NCI-H524 (cell line): ENCODE measurements at places on chromosomes 2 and 18.

- DNase-seq, result no peak
Measured at GRCh38 chr2:14358339-14358738, 274.2 kb upstream of the LRATD1 start.

DNA sequence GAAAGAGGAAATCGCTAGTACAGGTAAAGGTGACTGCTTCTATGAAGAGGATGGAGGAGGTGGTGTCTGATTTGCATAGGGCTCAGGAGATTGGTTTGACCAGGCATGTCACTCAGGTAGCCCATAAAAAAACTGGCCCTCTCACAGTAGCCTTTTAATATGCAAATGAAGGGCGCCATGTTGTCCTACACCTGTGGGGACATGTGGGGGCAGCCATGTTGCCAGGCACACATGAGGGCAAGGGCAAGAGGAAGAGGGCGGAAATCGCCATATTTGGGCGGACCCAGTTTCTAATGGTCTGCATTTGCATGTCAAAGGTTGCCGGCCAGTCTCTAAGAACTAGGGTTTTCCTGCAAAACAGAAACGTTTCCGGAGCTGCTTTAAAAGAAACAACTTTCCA, 1330.6 kb downstream of the DSC3 start:
- DNase-seq, result no peak

DNA sequence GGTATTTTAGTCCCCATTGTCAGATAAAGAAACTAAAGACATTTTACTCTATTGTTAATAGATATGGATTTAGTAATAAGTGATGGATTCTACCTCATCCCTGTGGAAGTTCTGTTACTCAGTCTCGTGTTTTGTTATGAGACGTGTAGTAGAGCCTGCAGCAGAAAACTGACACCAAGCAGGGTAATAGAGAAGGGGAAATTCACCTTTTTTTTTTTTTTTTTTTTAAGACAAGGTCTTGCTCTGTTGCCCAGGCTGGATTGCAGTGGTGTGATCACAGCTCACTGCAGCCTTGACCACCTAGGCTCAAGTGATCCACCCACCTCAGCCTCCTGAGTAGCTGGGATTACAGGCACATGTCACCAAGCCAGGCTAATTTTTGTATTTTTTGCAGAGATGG, 164.5 kb downstream of the CERS6 start:
- no peak for DNase-seq

DNA sequence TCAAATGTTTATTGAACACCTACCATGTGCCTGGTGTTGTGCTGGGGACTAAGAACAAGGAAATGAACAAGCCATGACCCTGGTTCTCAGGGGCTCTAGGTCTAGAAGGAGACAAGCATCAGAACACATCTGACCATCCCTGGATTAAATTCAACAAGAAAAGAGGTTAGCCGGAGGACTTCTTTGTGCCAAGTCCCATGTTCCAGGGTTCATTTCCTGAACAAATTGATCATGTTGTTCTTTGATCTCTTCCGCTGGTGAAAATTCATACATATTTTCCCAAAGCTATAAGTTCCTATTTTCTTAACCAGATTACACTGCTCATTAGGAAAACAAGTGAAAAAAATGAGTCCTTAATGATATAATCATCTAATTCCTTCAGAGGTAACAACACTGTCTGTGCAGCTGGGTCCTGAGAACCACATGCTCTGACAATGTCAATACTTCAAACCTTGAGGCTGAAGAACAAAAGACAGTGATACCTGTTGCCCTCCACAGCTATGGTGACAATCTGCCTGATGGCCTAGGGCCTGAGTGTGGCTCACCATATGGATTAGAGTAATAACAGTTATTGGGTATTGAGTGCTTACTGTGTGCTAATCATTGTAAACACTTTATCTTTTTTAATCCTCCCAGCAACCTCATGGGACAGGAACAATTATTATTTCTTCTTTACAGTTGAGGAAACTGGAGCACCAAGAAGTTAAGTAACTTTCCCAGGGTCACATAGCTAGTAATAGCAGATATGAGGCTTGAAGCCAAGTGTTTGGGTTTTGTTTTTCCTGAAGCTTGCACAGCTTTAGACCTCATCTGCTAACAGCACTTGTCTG, 24.6 kb upstream of the INO80C start:
- DNase-seq, result no peak

DNA sequence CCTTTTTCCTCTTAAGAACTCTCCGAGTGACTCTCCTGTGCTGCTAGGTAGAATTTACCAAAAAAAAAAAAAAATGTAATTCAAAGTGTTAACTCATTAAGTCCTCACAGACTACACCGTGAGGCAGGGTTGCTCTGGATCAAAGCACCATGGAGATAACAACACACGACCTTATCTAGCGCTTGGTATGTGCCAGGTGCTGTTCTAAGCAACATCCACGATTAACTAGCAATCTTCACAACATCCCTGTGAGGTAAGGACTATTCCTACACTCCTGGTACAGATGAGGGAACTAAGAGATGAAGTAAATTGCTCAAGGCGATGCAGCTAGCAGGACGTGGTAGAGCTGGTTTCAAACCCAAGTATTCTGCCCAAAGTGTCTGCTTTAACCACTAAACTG, 1.8 kb downstream of the MOGAT1 start:
- DNase-seq, result no peak

DNA sequence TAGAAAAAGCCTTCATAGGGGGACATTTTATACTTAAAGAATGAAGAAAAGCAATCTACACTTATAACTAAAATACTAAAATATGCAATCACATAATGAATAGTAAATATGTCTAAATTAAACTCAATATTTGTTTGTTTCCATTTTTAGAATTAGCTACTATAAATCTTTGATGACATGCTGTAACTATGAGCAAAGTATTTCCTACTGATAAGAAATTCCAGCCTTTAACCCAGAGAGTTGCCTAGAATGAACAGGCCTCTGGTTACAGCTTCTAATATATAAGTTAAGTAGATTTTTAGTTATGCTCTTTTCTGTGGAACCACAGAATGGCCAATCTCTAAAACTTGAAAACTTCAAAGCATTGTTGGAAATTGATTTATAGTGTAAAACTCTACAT, 1465.6 kb upstream of the ZEB2 start:
- no peak for DNase-seq

- DNase-seq, result no peak
Measured at GRCh38 chr2:78576409-78576808, 449.1 kb upstream of the REG3G start.

GRCh38 chr2:240570531-240571313, 2.4 kb downstream of the RNPEPL1 start:
- no peak for DNase-seq

GRCh38 chr2:9364791-9365497, 58.4 kb downstream of the ITGB1BP1 start:
- DNase-seq, result no peak

DNA sequence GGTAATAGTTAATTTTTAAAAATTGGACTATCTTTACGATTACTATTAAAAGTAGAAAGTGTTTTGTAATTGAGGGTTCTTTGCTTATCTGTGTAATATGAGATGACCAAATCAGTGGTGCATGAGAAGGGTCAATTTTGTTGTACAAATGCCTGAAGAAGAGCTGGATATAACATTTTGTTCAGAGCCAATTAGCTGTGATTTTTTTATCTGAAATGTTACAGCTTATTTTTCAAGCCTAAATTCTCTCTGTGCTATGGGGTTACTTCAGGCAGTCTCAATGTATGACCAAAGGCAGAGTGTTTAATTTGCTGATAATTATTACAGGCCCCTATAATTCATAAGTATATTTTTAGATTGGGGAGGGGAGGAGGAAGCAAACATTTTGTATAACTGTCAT, 41.8 kb downstream of the OTX1 start:
- DNase-seq, result no peak

DNA sequence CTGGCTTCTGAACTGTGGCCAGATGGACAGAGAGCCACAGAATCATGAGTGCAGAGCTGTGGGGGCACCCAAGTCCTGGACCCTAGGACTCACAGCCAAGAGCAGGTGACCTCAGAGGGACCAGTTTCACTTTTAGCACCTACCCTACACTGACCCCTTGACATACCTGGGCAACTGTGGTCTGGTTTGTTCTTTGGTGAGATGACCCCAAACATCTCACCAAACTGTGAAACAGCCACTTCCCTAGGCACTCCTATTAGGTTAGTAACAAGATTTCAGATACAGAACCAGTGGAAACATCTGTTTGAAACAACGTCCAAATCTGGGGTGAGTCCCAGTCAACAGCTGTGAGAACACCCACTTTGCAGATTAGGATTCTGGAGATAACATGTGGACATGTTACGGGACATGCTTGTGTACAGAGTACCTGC, 1.9 kb upstream of the ZFP36L2 start:
- no peak for DNase-seq

- DNase-seq, result no peak
Measured at GRCh38 chr2:195477996-195478382, 179.0 kb upstream of the SLC39A10 start.

DNA sequence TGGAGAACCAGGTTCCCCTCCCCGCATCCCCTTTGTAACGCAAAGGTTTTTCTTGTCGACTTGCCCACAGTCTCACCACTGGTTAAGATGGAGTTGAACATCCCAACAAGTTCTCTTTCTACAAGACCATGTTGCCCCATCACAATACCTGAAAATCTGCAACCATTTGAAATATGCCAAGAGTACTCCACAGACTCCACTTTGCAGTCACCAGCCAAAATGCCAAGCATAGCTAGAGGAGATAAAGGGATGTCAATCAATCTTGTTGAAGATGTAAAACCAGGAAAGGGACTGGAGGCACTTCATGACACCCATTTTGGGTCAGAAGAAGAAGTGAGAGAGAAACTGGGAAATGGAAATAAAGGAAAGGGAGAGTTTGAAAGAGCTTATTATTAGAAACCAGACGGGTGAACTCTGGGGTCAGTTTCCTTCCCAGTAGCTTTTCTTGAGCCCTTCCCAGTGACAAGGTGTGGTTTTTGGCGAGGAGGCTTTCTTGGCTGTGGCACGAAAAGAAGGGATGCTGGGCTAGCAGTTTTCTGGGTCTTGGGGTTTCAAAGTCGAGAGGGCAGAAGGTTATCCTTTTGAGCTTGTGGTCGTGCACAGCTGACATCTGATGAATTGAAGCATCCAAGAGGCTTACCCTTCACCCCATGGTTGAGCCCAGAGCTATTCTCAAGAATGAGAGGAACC, 79.3 kb downstream of the ACAA2 start:
- no peak for DNase-seq

DNA sequence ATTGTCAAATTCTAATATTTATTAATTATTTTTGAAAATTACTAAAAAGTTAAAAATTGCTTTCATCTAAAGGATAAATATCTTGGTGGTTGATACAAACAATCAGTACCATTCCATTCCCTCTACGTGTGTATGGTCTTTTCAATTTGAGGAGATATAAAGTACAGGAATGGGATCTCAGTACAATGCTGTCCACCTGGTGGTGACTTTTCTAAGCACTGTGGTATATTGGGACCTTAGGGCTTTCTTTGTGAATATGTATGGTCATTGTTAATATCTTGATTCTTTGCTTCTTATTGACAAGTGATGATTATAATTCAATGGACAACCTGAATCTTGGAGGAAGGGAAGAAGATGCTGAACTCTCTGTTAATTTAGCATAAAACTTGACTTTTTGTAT, 83.1 kb downstream of the NBEAL1 start:
- DNase-seq, result peak; percentile 16

DNA sequence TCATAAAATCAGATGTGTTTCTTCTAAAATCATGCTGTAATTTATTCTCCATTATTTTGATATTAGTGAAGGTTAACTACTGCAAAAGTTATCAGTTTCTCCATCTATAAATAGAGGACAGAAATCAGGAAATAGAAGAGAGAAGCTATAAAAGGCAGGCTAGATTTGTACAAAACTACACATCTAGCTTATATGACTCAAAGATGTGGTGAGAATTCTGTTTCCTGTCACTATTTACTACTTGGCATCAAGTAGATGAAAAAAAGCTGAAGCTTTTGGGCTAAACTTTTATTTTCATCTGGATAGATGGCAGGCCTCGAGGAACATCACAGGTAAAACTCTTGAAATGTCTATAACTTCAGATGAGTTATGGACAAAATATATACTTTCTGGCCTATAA, 49.8 kb upstream of the NAB1 start:
- no peak for DNase-seq

GRCh38 chr2:73260338-73260984, 23.8 kb downstream of the FBXO41 start:
- DNase-seq, result peak; percentile 58

- peak; percentile 22 for DNase-seq
Measured at GRCh38 chr2:74003494-74004211, 18.9 kb downstream of the TET3 start.

- no peak for DNase-seq
Measured at GRCh38 chr2:873027-873426, 77.6 kb upstream of the SNTG2 start.

DNA sequence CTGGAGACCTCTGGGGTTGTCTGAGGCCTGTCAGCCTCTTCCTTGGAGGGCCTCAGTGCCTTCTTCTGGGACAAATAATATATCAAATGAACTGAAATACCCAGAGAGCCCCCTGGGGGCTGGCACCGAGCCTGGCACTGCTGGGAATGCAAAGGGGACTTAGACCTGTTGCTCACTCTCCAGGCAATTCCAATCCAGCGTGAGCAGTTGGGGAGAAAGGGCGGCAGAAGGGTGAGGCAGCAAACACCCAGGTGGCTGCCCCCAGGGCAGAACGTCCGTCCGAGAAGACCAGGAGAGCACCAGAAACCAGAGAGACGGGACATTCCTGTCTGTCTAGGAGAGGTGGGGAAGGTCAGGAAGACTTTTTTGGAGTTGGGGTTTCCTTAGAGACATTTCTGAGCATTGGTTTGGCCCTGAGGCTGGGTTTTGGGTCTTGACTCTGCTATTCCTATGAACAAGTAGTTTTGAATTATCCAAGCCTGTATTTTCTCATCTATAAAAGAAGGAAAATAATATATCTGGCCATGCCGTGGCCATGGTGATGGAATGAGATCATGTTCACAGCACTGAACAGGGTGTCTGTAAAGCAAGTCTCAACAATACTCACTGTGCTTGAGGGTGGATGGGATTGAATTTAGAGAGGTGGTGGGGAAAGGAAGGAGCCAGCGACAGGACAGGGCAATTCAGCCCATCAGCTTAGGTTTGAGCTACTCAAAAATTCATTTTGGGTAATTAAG, 44.3 kb upstream of the ZBTB7C start:
- DNase-seq, result no peak

DNA sequence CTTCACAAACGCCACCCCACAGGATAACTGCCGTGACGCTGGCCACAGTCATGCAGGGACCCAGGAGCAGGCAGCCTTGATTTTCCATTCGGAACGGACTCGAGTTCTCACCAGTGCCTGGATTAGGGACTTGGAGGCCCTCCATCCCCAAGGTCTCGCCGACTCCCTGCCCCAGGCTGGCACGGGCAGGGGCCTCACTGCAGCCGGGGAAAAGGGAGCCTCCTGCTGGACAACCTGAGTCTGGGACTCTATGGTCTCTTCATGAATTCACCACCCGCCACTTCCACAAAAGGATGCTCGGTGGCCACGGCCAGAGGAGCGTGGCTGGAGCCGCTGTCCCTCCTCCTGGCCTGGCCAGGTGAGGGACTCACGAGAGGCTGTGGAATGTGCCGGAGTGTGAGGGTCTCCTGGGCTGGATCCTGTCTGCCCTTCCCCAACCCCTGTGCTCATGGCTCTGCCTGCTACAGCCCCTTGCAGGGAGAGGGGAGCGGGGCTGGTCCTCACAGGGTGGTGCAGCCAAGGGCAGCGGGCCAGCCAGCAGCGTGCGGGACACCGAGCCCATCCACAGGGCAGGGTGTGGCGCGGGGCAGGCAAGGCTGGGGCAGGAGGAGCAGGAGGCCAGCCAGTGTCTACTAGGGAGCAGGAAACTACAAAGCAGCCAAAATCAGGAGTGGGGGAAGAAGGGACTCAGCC, 42.3 kb downstream of the AQP12A start:
- DNase-seq, result no peak
